CD4-positive, alpha-beta T cell treated with Interleukin-2 at 100 ng/mL for 4 hours (primary cell): ENCODE measurements at places on chromosomes 3 and 15.

DNA sequence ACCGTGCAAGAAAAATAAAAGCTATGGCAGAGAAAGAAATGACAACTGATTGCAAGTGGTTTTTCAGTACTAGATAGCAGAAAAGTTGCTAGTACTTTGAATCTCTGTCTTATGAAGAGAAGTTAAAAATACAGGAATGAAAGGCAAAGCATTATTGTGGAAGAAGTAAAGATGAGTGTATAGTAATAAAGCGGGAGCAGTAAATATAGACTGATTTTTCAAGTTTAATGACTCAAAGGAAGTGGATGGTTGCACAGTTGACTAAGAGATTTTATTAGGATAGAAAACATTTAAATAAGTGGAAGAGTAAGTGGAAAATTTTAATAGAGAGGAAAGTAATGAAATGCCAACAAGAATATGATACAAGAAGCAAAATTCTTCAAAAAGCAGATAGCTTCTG, 1076.1 kb upstream of the CADM2 start:
- no peak for DNase-seq

DNA sequence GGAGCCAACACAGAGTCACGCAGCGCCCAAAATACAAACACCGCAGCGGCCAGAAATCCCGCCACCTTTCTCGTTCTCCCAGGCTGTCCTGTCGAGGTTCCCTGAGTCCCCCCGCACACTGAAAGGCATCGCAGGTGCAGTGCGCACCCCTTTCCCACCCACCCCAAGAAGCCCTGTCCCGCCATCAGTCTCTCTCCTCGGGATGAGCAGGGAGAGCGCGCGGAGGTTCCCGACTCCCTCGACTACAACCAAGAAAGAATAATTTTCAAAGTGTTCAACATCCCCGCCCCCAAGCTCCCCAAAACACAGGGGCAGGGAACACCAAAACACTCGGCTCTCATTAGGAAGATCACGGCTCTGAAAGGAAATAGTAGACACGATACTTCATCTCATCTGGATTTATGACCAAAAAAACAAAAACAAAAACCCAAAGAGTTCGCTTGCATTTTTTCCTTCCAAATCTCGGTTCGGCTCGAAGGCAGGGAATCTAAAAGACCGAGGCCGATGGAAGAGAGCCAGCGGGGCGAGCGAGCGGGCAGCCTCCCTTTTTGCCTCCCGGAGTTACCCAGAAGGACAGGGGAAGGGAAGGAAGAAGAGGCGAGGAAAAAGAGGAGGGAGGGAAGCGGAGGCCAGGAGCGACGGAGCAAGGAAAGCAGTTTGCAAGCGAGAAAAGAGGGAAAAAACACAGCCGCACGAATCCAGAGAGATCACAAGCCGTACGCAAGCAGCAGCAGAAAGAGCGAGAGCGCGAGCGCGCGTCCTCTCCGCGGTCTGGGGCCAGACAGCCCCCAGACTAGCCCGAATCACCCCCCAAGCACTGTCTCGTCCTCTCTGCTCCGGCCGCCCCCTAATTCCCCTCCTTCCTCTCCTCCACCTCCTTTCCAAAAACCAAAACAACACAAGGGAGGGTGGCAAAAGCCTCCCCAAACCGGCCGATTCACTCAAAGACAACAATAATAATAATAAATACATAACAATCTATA, 808 bp downstream of the BCL6 start:
- DNase-seq = peak; percentile 61

- DNase-seq = no peak
Measured at GRCh38 chr3:188031121-188031520, 122.8 kb upstream of the LPP start.

GRCh38 chr3:181486141-181486885, 225.4 kb upstream of the SOX2 start:
- DNase-seq = no peak

DNA sequence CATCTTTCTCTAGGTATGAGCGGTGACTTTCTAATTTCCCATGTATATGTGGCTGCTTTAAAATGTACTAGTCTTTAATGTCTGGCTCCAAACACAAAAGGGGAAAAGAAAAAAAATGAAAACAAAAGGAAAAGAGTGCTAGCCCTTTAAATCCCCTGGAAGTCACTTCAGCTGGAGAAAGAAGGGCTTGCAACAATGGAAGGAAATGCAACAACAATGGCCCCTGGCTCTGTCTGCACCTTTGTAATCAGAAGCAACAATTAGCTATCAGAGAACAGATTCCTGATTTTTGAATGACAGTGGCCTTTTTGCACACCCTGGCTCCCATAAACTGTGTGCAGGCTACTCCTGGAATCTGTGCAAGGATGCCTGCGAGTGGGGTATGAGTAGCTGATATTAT, 591.2 kb downstream of the FHIT start:
- DNase-seq = no peak

DNA sequence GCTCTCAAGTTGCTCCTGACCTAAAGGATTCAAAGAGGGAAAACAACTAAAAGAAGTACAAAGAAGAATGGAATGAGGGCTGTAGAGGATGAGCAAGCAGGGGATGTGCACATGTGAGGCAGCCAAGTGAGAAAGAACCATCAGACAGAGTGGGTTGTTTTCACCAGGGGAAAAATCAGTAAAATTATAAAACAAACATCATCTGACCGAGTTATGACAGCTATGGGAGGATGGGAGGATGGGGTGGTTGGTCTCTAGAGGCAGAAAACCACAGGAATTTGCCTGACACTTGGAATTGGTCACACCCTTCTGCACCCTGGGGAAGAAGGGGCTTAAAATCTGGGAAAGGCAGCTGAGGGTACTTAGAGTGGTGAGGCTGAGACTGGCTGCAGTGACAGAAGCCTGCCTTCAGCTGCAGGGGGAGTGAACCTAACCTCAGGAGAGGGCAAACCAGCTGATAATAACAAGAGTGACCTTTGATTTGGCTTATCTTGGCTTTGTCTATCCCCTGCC, 10.1 kb downstream of the ARHGAP31 start:
- no peak for DNase-seq

- DNase-seq = peak; percentile 9
Measured at GRCh38 chr15:37995461-37996347, 61.3 kb downstream of the TMCO5A start.

DNA sequence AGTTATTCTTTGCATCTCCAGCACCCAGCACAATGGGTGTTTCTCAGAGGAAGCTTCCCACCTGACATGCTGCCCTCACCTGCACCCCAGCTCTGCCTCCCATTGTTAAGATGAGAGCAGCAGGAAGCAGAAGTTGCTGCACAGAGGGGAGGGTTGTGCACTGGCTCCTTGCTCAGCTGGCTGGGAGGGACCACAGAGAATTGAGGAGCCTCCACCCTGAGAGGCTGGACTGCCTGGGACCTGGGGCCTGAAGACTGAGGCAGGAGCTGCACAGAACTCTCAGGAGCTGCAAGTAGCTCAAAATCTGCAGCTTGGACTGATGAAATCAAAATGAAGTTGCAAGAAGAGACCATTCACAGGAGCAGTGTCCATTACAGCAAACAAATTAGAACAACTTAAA, 222.3 kb upstream of the LINGO1 start:
- DNase-seq = no peak

- no peak for DNase-seq
Measured at GRCh38 chr15:64739577-64740143, 35.7 kb downstream of the RBPMS2 start.

GRCh38 chr15:55613727-55614126, 25.6 kb upstream of the PYGO1 start:
- no peak for DNase-seq

DNA sequence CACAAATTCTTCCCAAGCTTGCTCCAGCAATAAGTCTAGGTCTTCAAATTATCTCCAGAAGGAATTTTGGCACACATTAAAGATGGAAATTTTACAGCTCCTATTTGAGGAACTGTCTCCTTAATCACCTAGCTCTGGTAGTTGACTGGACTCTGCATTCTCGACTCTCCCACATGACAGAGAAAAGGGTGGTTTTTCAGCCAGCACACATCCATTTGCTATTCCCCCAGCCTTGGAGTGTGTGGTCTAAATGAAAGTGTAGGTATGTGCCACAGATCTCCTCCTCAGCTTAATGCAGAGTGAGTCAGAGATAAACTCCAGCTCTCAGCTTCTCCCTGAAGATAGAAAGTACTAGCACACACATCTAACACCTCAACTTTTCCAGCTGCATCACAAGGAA, 62.2 kb upstream of the ALCAM start:
- DNase-seq = no peak

DNA sequence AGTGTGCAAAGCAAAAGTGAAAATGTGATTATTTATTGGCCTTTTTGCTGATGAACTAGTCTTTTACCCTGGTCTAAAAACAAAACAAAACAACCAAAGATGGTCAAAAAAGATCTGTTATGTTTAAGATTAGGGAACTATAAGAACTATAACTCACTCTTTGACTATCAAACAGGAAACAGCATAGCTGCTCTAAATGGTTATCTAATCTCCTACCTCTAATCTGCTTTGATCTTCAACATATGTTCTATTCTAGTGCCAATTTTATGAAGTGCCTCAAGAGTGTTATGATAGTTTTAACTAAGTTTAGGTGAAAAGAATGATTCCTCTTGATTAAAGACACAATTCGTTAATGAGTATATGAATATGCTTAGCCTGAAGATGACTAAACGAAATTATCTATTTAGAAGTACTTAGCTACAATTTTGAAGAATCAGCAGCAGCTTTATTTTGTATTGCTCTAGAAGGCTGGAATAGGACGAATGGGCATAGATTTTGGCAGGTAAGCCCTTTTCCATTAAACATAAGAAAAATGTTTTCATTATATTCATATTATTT, 46.0 kb downstream of the SETD2 start:
- peak; percentile 5 for DNase-seq

DNA sequence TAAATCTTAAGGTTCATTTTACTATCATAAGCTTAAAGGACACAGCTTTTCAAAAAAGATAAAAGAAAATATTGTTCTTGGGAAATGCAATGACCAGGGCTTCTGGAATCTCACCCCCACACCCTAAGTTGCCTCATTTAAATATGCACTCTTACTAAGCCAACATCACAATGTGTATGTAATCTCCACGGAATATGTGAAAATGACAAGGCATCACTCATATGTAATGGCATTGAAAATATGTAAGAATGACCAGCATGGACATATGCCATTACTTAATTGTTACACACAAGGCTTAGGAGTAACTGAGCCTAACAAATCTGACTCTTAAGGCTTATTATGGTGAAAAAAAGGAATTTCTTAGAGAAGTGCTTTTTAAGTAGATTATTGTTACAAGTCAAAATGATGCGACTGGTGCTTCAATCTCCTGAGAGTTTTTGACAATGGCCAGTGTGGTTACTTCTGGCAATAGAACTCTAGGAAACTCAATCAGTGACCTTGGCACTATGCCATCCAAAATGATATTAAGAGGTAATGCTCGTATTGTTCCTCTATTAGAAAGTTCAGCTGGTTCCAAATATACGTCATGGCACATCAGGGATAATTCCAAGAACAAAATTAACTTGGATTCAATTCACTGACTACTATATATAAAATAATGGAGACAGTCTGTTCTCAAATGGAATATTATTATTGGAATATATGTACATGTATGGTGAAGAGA, 290.0 kb upstream of the PLSCR5 start:
- no peak for DNase-seq

- DNase-seq = no peak
Measured at GRCh38 chr3:124833710-124834332, 53.3 kb downstream of the ITGB5 start.

GRCh38 chr15:48389691-48390143, 58.5 kb downstream of the DUT start:
- no peak for DNase-seq

- DNase-seq = peak; percentile 22
Measured at GRCh38 chr3:113018536-113019181, 27.9 kb downstream of the GTPBP8 start.

GRCh38 chr15:27993996-27994780, 104.9 kb downstream of the OCA2 start:
- no peak for DNase-seq

DNA sequence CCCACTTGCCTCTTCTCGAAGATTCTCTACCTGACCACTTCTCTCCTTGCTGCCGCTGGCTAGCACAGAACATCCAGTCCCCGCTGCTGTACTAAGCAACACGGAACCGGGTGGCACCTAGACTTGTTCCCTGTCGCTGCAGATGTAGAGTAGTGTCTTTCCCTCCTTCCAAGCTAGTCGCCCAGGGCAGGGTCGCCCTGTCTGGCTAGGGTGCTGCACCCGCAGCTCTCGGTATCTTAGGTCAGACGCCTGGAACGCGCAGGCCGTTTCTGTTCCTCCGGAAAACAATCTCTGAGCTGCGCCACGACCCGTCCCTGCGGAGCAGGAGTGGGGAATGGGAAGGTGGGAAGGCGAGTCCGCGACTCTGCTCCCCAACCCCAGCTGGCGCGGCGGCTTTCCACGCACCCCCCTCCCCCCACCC, 758 bp upstream of the SNX33 start:
- no peak for DNase-seq

GRCh38 chr3:146739203-146739671, 134.1 kb upstream of the PLSCR5 start:
- DNase-seq = no peak

DNA sequence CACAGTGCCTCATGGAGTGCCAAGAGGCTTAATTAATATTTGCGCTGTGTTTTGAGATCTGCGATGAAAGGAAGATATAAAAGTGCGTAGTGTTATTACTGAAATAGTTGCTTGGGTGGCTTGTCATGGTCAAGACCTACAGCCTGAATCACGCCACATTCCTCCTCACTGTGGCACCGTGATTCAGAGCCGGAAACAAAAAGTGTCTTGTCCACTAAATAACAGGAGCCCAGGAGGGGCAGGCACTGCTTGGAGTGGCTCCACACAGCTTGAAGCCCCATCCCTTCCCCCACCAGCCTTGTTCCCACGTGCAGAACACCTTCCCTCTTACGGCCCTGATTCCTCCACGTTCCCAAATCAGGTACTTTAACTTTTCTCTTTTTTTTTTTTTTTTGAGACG, 1.2 kb upstream of the LRRC15 start:
- no peak for DNase-seq

GRCh38 chr3:114110439-114110838, 53.9 kb downstream of the QTRT2 start:
- DNase-seq = no peak

DNA sequence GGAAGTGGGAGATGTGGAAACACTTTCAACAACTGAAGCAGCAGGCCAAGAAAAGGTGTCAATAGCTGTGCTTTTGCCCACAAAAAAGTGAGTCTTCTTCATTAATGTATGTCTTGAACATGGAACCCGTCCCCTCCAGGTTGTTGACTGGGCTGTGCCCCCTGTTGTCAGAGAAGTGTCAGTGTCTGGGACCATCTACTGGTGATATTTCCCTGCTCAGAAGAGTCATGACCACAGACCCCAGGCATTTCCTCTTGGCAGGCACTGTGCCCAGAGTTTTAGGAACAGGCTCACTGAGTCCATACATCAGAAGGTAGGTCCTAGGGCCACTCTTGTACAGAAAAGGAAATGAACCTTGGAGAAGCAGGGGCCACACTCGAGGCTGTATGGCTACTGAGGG, 54.8 kb upstream of the LARS2 start:
- no peak for DNase-seq

- DNase-seq = no peak
Measured at GRCh38 chr3:131840156-131840797, 194.5 kb downstream of the CPNE4 start.
